ENCODE measurements at places on chromosomes 11 and 22.

DNA sequence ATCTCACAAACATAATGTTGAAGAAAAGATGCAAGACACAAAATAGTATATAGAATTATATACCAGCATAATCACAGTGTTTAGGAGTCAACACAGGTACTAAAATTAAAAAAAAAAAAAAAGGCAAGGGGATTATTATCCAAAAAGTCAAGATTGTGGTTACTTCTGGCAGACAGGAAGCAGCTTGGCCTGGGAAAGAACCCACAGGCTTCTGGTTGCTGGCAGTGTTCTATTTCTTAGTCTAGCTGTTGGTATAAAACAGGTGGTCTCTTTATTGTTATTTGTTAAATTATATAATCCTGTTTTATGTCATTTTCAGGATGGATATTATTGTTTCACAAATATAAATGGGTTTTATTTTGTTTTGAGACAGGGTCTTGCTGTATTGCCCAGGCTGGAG is 54.0 kb downstream of the C11orf58 start:
- no peak for DNase-seq

DNA sequence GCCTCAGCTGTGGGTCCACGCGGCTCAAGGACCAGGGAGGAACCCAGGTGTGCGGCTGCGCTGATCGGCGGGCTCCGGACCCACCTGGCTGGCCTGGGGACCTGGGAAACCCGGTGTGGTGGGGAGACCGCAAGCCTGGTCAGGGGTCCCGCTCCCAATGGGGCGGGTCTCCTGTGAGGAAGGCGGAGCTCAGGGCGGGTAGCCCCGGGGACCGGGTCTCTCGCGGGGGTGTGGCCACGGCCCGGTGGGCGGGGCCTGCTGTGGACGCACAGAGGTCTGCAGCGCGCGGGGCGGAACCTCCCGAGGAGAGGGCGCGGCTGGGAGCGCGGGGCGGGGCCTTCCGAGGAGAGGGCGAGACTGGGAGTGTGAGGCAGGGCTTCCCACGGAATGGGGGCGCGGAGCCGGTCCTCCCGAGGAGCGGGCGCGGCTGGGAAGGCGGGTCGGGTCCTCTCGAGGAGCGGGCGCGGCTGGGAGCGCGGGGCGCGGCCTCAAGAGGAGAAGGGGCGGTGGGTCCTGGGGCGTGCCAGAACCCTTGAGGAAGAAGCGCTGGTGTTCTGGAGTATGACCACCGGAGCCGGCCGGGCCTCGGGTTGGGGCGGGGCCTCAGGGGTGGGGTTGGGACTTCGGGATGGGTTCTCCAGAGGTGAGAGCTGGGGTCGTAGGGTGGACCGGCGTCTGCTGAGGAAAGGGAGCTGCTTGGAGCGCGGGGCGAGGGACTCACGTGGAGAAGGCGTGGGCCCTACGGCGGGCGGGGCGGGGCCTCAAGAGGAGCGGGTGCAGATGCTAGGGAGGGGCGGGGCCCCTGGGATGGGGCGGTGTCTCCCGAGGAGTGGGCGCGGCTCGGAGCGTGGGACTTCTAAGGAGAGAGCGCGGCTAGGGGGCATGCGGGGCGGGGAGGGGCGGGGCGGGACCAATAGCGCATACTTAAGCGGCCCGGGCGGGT is 20.8 kb downstream of the DGCR6L start:
- DNase-seq, result peak; percentile 97

DNA sequence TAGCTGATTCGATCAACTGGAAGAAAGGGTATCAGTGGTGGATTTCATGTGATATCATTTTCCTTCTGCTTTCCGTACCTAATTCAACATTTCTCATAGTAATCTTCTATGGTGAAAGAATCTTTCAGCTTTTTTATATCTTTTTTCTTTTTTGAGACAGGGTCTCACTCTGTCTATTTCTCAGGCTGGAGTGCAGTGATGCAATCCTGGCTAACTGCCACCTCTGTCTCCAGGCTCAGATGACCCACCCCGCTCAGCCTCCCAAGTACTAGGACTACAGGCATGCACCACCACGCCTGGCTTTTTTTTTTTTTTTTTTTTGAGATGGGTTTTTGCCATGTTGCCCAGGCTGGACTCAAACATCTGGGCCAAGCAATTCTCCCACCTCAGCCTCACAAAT is 18.6 kb upstream of the CHORDC1 start:
- no peak for DNase-seq

DNA sequence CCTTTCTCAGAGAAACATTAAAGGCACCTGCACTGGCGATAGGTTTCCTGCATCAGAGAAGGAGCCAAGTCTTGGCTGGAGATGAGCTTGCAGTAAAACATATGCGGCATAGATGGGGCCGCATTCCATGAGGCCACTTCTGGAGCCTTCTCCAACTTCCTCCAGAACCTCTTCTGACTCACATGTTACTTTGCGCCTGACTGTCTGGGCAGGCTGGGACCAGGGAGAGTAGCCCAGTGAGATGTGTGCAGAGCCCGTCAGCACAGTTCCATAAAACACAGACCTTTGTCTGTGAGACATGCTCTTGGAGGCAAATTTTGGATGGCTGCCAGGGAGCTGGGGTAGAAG is 55.4 kb upstream of the BID start:
- no peak for DNase-seq

DNA sequence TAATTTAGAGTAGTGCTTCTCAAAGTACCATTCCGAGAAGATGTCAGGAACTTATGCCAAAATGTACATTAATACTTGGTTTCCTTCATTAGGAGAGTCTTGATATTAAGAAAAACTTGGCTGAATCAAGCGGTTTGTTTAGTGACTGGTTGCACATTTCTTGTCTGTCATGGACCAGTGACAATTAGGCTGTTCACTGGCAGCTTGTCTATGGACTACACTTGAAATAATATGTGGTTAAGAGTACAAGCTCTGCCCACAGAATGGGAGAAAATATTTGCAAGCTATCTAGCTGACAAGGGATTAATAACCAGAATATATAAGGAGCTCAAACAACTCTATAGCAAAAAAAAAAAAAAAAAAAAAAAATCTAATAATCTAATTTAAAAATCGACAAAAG is 24.6 kb downstream of the COA4 start:
- DNase-seq, result no peak

- DNase-seq, result no peak
Observed at GRCh38 chr11:60792521-60792920, 7.4 kb downstream of the MS4A10 start.

DNA sequence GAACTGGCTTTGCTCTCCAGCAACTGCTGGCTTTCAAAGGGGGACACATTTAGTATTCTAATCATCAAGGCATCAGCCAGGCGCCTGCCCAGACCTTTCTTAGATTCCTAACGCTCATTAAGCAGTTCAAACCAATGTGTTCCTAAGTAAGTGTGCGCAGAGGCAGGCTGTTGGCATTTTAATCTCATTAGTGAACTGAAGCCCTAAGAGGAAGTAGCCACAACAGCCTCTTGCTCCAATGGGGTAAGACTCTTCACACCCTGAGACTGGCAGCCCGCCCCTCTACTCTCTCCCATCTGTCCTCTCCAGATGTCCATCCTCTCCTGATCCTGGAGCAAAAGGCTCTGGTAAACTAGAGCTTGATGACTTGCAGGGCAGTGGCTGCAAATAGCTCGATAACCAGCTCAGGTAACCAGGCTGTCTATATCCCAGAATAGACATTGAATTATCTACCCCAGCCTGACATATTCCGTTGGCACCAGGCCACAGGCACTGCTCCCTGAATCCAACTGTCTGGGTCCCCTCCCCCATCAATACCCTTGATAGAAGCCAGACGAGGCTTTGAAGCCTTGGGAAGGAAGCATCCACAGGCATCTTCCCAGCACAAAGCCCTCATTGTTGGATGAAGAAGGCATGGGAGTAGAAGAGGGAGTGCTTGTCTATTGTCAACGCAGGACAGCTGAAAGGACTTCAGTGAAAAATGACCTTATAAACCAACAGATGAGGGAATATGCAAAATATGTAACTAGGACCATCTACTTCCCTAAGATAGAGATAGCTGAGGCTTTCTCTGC is 321.1 kb downstream of the TENM4 start:
- no peak for DNase-seq

DNA sequence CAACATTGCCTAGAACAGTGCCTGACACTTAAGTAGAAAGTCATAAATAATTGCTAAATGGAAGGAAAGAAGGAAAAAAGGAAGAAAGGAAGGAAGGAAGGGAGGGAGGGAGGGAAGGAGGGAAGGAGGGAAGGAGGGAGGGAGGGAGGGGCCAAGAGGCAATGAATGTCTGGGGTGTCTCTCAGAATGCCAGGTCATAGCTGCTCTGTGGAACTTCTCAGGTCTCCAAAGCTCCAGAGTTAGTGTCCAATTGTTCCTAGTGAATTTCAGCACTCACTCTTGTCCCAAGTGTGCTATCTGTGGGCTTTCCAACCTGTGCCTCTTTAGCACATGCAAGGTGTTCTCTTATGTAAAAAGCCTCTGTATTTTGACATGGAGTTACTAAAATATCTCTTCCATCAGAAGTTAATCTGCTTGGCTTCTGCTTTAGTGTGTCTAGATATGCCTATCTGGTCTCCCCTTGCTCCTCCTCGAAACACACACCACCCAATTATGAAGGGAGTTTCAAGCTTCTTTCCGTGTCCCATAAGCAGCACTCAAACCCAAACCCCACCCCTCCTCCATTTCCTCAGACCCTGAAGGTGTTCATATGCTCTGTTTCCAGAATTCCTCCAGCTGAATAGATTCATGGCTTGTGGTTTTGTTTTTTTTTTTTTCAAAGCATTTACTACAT is 56.5 kb downstream of the FAM76B start:
- no peak for DNase-seq

- no peak for DNase-seq
Observed at GRCh38 chr11:34261820-34262219, 96.0 kb downstream of the ABTB2 start.

DNA sequence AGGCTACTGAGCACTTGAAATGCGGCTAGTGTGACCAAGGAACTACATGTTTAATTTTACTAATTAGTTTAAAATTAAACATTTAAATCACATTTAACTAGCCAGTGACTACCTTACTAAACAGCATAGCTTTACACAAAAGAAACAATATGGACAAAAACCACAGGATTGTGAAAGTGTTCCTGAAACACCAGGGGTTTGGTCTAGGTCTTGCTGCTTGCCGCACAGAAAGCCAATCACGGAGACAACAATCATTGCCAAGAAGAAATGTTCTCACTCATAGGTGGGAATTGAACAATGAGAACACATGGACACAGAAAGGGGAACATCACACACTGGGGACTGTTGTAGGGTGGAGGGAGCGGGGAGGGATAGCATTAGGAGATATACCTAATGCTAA is 309.5 kb downstream of the C11orf87 start:
- DNase-seq, result no peak

GRCh38 chr22:43389227-43389836 is 22.5 kb upstream of the MPPED1 start:
- no peak for DNase-seq

DNA sequence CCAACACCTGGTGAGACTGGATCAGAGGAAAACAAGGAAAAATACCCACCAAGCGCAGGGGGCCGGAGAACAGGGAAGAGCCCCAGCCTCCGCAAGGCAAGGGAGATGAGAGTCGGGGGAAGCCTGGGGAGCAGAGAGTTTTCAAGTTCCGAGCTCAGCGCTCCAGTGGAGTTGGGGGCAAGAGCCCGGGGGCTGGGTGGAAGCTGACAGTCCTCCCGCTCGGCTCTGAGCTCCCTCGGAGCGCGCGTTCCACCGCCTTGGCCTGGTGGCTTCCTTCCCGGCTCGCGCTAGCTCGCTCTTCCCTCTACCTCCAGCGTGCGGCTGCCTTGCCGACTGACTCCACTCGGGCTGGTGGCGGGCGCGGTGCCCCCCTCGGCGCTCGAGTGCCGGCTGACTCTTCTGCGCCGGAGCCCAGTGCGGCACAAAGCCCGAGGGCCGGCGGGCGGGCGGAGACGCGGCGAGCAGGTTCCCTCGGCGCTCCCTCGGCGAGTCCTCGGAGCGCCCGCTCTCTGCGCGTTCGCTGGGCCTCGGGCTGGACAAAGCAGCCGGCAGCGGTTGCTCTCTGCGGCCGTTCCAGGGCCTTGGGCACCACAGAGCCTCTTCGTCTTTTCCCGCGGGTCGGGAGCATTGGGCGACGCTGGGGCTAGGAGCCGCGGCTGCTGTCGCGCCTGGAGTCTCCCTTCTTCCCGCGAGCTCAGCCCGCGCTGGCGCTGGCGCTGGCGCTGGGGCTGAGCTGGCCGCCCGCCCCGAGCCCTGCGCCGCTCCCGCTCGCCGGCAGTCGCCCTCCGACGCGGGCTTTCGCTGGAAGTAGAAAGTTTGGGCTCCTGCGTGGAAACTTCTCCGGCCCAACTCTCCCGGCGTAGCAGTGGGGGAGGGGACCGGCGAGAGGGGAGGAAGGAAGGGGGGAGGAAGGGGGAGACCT is 1.0 kb downstream of the PAX6 start:
- DNase-seq, result no peak

DNA sequence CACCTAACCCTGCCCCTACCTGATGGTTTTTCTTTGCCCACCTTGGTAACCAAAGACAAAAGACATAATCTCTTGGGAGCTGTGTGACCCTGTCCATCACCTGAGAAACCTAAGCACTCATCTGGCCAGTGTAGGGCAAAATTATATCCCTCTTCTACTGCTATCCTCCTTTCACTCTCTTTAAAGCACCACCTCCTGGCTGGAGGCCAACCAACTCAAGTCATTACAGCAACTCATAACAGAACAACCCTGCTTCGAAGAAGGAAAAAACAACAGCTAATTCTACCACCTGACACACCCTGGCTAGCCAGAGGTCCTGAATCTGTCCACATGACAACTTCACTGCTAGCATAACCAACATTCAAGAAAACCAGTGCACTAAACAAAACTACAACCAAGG is 45.5 kb downstream of the GAS2 start:
- no peak for DNase-seq

- no peak for DNase-seq
Observed at GRCh38 chr22:49962751-49963646, 2.4 kb downstream of the PIM3 start.

DNA sequence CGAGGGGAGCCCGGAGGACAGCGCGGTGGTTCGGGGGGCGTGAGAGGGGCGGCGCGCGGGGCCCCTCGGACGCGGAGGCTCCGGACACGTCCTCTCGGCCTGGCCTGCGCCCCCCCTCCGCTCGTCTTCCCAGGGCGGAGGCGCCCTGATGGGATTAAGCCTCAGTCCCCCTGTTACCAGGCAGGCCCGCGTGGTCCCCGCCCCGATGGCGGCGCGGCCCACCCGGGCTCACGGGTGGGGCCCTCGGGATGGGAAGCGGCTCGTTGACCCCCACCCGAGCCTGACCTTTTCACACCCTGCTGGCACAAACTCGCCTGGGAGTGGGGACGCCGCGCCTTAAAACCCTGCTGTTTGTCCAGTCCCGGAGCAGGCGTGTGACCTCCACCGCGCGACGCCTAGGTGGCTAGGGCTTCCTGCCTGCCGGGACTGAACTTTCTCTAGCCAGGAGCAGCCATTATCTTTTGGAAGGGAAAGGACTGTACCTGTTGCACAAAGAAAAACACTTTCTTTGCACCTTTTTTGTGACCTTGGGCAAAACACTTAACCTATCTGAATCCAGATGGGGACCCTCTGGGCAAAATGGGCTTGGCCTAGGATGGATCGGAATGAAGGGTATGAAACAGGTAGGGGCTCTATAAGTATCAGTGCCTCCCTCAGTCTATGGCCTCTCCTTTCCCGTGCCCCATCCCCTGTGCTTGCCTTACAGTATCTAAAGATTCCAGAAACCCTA is 1.0 kb downstream of the KIAA1671 start:
- DNase-seq, result peak; percentile 18
